Dorsolateral prefrontal cortex (tissue), 122 donors: ENCODE measurements at places on chromosomes 3 and 15.

- no peak for DNase-seq
Observed at GRCh38 chr15:77676569-77677375, 44.1 kb upstream of the LINGO1 start.

GRCh38 chr15:98167722-98168268, 207.3 kb downstream of the ARRDC4 start:
- DNase-seq, result no peak

GRCh38 chr15:57495554-57496165, 96.0 kb upstream of the MYZAP start:
- no peak for DNase-seq

DNA sequence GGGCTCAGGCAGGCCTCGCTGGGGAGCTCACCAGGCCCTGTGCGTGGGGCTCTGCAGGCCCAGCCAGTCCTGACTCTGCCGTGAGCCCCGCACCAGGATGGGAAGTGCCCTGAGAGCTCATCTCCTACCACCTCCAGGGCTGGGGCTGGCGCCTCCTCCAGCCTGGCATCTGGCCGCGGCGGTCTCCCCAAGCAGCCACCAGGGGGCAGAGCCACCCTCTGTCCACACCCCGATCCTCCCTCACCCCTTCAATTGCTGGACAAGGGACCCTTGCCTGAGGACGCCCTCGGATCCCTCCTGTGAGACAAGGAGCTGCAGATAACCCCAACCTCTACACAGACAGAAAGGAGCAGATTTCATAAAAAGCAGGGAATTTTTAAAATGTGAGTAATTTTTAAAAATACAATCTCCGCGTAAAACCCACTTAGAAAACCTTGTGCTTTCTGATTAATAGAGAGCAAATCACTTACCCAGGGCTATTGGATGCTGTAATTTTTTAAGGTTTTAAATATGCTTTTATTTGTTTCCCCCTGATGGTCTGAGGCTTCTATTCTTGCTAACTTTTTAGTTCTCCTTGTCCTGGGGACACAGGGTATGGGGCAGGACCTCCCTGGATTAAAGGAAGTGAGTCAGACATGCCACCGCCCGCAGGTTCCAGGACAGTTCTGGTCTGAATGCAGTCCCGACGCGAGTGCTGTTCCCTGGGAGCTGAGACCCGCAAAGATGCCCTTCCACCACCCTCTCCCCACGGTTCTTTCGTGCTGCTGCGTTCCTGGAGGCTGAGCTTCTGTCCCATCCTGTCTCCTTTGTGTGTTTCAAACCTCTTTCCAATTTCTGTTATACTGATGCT, 52.3 kb upstream of the CHRNA7 start:
- DNase-seq, result peak; percentile 60

GRCh38 chr15:29736744-29737020, 85.6 kb downstream of the TJP1 start:
- no peak for DNase-seq

DNA sequence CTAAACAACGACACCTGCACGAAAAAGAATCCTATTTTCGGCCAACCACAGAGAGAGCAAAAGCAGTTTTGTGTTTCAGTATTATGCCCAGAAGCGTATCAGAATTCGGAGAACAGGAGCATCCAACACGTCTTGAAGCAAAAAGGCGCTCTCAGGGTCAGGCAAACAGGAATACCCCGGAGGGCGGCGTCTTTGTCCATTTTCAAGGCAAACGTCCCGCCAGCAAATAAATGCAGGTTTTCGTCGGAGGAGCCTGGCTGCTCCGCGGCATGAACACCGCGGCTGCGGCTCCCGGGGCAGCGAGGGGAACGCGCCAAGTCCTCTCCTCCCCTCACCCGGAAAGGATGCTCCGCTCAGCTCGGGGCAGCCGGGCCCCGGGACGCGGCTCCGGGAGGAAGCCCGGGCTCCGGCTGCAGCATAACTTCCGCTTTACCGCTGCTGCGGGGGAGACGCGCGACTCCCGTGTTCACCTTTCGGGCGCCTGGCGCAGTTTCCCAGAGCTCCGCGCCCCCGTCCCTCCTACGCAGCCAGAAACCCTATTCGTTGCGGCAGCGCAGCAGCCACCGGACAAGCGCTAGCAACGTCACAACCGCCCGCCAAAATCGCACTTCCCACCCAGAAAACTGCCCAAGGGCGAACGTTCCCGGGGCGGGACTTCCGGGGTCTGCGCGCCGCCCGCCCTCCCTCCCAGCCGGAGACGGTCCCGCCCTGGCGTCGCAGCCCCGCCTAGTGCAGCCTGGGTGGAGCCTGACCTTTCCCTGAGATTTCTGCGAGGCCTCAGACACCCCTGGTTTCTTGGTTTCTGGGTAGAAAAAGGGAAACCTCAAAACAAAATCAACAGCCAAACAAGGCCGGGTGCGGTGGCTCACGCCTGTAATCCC, at the start of gene RNF168:
Gene RNF168, minus strand, starts transcription at position 573 of the 881 bp plus-strand sequence. CDS start 595 bp downstream, outside the sequence.
- peak; percentile 94 for DNase-seq

DNA sequence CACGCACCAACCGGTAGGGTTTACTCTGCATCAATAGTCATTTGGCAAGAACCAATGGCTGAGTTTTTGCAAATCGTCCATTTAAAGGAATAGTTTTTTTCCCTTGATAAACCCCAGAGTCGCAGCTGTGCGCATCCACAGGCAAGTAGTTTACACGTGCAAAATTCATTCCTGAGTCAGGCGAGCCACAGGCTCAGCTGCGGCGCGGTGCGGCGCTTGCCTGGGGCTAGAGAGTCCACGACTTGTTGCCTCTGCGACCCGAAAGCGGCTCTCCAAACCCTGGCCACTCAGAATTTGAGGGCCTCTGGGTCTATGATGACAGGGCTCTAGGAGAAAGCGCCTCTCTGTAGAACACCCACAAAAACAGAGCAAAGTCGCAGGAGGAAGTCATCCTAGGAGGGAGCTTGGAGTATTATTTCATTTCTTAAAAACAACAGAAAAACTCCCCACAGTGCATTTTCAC, 36.7 kb downstream of the ZIC4 start:
- no peak for DNase-seq

- no peak for DNase-seq
Observed at GRCh38 chr3:120772081-120772480, 29.5 kb downstream of the GTF2E1 start.
